NCI-H1105 treated with DMSO at 0.1 percent for 48 hours (cell line): ENCODE measurements at places on chromosomes 7 and 10.

DNA sequence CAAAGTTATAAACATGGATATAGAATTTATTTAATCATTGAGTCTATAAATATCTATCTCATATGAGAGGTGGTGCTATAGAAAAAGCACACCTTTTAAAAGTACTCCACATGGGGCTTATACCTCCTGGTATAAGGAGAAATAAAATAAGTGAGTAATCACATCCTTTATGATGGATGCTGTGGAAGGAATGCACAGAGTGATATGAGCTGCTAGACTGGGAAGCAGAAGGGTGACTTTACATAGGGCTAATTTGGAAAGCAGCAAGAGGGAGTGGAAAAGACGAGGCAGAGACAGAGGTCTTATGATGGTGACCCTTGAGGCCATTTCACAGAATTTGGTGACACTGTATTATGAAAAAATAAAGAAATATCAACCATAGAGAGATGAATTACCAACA, 59.4 kb upstream of the AHR start:
- no peak for DNase-seq

GRCh38 chr7:37102518-37103137, 346.0 kb downstream of the ELMO1 start:
- no peak for DNase-seq

DNA sequence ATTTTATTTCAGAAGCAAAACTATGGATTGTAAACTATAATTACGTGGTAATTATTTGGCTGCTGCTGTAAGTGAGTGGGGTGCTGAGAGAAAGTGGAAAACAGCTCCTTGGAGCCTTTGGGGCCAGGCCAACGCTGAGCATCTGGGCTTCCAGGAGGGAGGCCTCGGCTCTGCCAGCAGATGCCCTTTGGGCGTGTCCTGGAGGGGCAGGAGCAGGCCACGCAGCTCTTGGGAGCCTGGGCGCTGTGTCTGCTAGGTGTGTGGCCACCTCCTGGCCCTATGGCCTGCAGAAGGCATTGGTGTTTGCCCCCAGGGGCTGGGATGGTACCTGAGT, 423.3 kb downstream of the GLRX3 start:
- peak; percentile 40 for DNase-seq

GRCh38 chr7:41809940-41810576, 107.2 kb upstream of the INHBA start:
- no peak for DNase-seq

DNA sequence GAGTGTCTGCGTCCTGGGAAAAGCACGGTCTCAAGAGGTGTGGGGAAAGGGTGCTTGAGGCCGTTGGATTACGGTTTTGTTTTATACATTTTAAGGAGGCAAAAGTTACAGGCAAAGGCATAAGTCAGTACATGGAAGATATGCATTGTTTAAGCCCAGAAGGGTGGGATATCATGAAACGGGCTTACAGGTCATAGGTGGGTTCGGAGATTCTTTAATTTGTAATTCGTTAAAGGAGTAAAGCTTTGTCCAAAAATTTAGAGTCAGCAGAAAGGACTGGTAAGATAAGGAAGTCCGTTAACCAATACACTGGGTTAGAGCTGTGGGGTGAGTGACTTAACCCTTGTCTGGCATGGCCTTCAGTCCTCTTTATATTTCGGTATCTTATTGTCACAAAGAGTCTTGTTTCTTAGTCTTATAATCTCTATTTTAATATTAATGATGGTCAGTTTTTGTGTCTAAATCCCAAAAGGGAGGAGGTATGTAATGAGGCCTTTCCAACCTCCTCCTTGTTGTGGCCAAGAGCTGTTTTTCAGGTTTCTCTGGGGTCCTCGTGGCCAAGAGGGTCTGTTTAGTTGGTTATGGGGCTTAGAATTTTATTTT, 12.7 kb downstream of the TSPAN14 start:
- DNase-seq: no peak

GRCh38 chr7:11706666-11707605, 125.1 kb downstream of the THSD7A start:
- DNase-seq: peak; percentile 88

- no peak for DNase-seq
Observed at GRCh38 chr10:3772361-3773171, 12.4 kb downstream of the KLF6 start.

DNA sequence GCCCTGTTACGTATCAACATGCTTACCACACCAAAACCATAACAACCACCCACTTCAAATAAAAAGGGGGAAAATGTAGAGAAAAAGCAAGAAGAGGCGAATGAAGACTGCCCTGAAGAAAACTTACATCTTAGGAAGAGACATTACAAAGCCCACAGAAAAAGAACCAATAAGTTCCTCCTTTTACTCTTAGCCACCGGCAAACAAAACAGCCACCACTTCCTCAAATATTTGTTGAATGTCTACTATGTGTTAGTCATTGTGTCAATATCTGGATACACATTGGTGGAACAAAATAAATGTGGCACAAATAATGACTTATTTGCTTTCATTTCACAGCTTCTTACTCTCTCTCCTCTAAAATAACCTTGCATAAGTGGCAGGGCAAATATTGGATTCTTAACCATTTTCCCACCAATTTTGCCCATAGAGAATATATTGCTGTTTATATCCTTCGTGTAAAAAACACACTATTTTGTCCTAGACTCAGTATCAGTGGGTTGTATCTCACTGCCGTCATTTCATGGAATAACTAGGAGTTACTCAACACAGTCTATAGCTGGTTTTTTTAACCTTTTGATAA, 106.8 kb downstream of the ANK3 start:
- no peak for DNase-seq

GRCh38 chr7:38977685-38978084, at the start of gene POU6F2:
TSS of gene POU6F2 (plus strand) at chr7:38977909. CDS start at chr7:38977954, 45 bp downstream.
- no peak for DNase-seq

DNA sequence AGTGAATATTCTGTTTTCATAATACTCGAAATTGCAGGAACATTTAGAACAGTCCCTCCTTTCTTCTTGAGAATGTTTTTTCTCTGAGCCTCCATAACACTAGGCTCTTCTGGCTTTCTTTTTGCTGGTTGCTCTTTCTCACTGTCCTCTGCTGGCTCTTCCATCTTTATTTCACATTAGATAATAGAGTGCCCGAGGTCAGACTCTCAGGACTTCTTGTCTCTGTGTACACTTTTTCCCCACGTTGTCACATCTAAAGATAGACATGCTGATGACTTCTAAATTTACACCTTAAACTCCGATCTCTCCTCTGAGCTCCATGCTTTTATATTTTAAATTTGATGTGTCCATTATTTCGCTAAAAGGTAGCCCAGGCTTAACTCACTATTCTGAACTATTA, 15.4 kb upstream of the LRRN3 start:
- DNase-seq: no peak

DNA sequence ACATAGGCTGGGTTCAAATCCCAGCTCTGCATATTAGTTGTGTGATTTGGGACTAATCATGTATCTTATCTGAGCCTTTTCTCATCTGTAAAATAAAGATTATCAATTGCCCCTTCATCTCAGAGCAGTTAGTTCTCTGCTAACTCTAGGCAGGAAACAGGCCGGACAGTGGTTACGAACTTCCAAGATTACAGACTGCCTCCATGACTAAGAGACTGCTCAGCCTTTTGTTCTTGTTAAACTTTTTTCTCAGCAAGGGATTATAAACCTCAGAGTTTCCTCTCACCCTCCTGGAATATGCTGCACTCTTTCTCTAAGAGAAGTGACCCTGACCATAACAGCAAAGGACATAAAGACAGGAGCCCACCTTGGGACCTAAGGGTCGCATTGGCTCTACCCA, 52.5 kb upstream of the NFKB2 start:
- DNase-seq: no peak

DNA sequence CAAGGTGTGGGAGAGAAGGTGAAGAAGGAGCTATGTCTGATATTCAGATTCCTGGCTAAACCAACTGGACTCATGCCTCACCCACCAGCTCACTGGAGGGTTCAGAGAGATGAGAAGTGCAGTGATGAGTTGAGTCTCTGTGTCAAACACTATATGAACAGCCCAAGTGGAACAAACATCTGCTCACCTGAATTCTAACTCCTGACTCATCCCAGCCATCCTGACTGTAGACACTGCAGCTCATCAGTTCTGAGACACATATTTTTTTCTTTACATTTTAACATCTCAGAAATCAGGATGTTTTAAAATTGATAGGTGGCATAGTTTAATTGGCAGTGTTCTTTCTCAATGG, 27.3 kb downstream of the GSDME start:
- DNase-seq: no peak

DNA sequence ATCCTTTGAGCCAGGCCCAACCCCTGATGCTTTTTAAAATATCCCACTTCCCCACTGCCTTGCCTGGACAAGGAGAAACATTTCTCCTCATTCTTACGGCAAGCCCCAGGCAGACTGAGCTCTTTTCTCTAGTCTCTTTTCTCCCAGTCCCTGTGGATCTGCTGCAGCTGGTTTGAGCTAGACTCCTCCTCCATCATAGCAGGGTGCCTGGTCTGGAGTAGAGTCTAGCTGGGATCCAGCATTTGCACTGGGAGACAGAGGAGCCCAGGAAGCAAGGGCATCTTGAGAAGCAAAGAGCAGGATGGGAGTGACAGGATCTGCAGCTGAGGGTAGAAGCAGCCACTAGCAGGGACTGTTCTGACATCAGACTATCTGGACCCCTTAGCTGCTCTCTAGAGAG, 562.3 kb upstream of the COBL start:
- no peak for DNase-seq

GRCh38 chr10:119205894-119206602, 1.3 kb upstream of the GRK5 start:
- no peak for DNase-seq

DNA sequence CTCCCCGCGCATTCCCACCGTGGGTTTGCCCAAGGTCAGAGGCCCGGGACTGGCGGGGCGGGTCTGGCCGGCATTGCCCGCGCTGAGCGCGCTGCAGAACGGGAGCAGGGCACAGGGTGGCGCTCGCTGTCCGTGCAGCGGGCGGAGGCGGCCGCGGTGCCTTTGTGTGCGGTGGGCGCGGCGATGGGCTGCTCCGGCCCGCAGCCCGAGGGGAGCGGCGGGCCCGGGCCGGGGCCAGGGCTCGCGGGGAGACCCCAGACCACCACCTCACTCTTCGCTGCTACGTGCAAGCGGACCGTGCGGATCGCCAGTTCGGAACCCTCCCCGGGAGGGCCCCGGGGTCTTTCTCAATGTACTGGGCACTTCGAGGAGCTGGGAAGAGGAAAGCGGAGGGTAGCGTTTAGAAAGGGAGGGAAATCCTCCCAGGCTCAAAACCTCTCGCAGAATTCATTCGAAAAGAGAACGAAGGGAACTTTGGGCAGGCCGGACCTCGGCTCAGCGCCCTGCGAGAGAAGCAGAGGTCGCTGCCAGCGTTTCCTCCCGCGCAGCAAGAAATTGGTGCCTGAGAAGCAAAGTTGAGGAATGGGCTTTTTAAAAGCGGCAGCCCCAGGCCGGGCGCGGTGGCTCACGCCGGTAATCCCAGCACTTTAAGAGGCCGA, 8.5 kb downstream of the SP8 start:
- peak; percentile 38 for DNase-seq

DNA sequence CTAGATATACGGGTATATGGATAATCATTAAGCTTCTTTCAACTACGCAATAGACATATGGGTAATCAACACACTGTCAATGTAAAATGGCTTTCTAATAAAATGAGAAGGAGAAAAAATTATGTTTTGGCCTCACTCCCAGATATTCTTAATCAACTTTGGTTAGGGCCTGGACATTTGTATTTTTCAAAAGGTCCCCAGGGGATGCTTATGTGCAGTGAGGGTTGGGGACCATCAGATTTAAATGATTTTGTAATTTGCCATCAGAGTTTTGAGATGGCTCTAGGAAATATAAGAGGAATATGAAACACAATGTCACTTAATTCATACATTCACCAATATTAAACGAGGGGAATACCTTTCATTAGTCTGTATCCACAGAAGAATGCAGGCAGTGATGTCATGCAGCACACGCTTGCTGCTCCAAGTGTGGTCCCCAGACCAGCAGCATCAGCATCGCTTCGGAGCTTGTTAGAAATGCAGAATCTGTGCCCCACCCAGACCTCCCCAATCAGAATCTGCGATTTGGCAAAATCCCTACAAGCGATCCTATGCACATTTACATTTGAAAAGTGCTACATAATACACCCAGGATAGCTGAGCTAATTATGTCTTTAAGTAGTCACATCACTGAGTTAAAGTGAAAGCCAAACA, 75.1 kb downstream of the INHBA start:
- DNase-seq: no peak

DNA sequence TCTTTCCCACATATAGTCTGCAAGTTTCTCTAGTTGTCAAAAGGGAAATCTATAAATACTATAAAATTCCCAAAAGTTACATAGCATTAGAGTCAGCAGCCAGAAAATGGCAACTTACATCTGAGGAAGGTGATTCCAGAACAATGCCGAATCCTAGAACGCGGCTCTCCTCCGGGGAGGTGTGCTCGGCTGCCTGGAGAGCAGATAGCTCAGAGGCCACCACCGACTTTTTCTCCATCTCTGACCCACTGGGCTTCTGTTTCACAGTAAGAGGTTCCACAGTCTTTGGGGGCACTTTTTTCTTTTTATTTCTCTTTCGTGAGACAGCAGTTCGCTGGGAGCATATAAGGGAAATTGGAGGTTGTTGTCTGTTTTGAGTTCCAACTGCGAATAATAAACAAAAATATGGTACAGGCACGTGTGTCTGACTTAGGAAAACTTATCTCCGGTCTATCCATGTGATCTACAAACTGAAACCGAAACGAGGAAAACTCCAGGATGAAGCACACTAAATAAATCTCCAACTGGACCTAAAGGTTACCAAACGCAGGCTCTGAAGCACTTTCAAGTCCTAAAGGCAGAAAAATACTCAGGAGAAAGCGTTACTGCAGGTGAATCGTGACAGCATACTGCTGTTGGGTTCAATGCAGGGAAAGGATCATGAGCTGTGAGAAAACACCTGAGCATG, 36.2 kb downstream of the BEND7 start:
- DNase-seq: no peak
